Activated naive CD8-positive, alpha-beta T cell treated with anti-CD3 and anti-CD28 coated beads, Interleukin-2, amount 10 ng/mL, durations not matched to agents 7 days and 5 days (primary cell): ENCODE measurements at places on chromosomes 6 and 20.
A peak's percentile ranks its signal among the peaks of the same experiment; 100 is the strongest.

- H3K27ac ChIP-seq: no peak overlapping the region
- H3K27me3 ChIP-seq: no peaks in the 10 kb centered on the region
- no peaks in the 10 kb centered on the region for H3K4me1 ChIP-seq
Measured at GRCh38 chr6:143323729-143324470, 126.6 kb downstream of the ADAT2 start.

DNA sequence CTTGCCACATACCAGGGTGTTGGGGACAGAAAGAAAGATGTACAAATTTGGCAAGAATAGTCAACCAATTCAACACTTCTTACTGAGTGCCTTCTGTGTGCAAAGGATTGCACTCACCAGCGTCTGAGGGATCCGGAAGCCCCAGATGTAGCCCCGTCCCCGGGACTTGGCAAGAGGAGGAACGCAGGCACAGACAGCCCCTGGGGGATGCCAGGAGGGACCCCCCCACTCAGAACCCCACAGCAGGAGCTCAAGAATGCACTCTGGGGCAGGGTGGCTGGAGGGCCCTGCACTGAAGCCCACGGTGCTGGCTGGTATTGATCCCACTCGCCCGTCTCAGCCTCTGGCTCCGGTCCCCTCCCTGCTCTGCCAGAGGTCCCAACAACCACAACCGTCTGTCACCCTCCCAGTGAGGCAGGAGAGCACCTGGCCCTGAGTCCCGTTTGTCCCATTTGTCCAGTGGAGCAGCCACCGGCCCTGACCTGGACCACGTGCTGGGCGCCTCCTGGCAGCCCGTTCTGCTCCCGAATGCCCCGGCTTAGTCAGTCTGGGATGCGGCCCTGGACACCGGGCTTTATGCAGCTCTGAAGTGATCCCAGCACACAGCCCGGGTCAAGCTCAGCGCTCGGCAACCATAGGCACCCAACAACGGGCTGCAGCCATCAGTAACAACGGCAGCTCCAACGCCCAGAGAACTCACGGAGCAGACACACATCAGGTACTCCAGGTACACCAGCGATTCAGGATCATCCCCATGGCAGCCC is 128.7 kb downstream of the DLL1 start:
- no peaks in the 10 kb centered on the region for H3K27me3 ChIP-seq
- H3K4me3 ChIP-seq: peak overlapping the region; percentile 56
- H3K4me1 ChIP-seq: peaks cover 2% of the 10 kb centered on the region
- no peaks in the 10 kb centered on the region for H3K36me3 ChIP-seq
- DNase-seq: no peak
- H3K27ac ChIP-seq: no peak overlapping the region

- H3K4me1 ChIP-seq: peaks cover 4% of the 10 kb centered on the region
- no peak overlapping the region for H3K27ac ChIP-seq
- no peak for DNase-seq
- H3K27me3 ChIP-seq: peaks cover 2% of the 10 kb centered on the region
Measured at GRCh38 chr6:152209211-152209610, 401.7 kb downstream of the ESR1 start.

GRCh38 chr20:57986666-57987065 is 241.8 kb downstream of the ANKRD60 start:
- H3K27me3 ChIP-seq: no peaks in the 10 kb centered on the region
- no peaks in the 10 kb centered on the region for H3K4me1 ChIP-seq
- no peak overlapping the region for H3K4me3 ChIP-seq

DNA sequence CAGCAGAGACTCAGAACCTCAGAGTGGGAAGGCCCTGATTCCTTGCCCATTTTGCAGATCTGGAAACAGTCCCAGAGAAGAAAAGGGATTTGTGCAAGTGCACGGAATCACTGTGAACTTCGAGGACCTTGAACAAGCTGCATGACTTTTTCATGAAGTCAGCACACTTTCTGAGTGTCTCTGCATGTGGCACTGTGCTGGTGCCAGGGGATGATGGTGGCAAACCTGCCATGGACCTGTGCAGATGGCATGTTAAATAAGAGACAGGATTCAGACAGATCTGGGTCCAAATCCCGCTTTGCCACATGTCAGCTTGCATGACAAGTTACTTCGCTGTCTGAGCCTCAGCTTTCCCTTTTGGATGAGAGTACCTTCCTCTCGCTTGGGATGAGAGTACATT is 26.8 kb downstream of the ZNF831 start:
- DNase-seq: no peak
- peaks cover 2% of the 10 kb centered on the region for H3K4me1 ChIP-seq
- no peak overlapping the region for H3K27ac ChIP-seq
- no peak overlapping the region for H3K4me3 ChIP-seq
- no peaks in the 10 kb centered on the region for H3K27me3 ChIP-seq
- H3K36me3 ChIP-seq: peaks cover 3% of the 10 kb centered on the region

DNA sequence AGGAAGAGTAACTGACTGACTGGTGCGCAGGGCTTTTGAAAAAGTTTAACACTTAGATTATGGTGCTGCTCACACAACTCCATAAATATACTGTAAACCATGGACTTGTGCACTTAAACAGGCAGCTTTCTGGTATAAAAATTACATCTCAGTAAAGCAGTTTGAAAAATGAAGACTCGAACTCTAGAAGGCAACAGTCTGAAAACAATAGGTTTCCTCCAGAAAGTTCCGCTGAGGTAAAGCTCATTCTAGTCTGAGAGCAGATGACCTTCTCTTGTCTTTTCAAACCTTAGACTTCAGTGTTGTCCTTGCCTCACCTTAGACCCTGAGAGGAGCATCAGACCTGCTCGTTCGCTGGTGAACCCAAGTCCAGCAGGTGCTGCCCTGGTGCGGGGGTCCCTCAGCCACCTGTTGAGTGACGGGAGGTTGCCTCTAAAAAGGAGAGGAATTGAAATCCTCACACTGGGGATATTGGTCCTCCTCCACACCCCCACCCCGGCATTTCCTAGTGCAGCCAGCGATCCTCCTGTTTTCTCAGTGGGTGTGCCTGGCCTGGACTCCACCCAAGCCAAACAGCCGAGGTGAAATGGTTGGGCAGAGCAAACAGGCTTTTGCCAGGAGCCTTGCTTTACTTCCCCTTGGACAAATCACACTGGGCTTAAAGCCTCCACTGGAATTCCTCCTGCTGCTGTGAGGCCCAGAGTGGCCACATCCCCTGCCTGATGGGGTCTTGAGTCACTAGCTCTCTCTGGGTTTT is 14.7 kb upstream of the PYGB start:
- no peak overlapping the region for H3K27ac ChIP-seq
- H3K4me1 ChIP-seq: peaks cover 6% of the 10 kb centered on the region
- H3K36me3 ChIP-seq: no peaks in the 10 kb centered on the region
- no peak overlapping the region for H3K4me3 ChIP-seq
- peaks cover 5% of the 10 kb centered on the region for H3K27me3 ChIP-seq
- no peak for DNase-seq

DNA sequence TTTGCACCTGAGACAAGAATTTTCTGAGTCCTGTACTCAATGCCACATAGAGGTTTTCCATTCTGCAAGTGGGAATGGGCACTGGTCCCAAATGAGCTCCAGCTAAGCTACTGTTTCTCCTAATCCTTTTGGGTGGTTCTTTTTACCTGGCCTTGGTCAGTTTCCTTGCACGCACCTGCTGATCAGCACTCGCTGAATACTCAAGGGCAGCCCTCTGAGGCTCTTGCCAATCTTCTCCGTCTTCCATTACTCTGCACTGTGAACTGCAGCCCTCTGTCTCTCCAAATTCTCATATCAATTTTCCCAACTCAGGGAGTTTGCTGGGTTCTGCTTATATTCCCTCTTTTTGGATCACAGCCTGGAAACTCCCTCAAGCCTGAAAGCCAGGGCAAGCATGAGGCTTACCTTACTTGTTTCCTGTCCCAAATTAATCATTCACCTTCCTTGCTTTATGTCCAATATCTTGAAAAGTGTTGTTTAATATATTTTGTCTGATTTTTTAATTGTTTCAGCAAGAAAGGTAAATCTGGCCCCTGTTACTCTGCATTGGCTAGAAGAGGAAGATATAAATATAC is 138.0 kb upstream of the TBX18 start:
- no peak overlapping the region for H3K27ac ChIP-seq
- H3K4me3 ChIP-seq: no peak overlapping the region
- DNase-seq: no peak
- no peaks in the 10 kb centered on the region for H3K36me3 ChIP-seq
- no peaks in the 10 kb centered on the region for H3K27me3 ChIP-seq

DNA sequence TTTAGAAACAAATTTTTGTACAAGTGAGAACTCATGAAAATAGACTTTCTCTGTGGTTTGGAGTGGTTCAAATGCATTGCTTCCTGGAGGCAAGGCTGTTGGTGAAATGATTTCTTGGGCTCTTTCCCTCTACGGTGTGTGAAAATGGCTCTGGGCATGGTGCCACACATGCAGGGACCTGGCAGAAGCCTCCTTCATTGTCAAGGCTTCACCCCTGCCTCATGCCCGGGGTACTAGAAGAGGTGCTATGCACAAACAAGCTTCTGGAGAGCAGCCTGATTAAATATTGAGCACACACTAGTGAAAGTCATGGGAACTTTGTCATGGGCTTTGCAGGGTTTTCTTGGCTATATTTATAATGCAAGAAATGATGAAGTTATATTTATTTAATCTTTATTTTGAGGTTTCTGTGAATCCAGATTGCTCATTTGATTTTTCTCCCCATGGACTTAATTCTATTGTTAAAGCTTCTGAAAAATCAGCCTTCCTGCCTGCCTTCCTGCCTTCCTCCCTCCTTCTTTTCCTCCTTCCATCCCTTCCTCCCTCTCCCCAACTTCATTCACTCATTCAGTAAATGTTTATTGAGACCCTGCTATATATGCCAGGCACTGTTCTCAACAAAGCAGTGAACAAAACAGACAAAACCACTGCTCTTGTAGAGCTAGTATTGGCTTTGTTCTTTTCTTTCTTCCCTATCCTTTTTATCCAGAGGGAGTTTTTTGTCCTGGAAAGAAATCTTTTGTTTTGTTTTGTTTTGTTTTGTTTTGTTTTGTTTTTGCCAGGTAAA is 21.0 kb downstream of the C6orf89 start:
- peaks cover 12% of the 10 kb centered on the region for H3K4me1 ChIP-seq
- H3K27ac ChIP-seq: no peak overlapping the region
- no peak overlapping the region for H3K4me3 ChIP-seq
- peaks cover 27% of the 10 kb centered on the region for H3K36me3 ChIP-seq
- DNase-seq: no peak

GRCh38 chr6:124974771-124975377 is 12.6 kb downstream of the RNF217 start:
- no peak overlapping the region for H3K27ac ChIP-seq
- H3K4me1 ChIP-seq: no peaks in the 10 kb centered on the region

DNA sequence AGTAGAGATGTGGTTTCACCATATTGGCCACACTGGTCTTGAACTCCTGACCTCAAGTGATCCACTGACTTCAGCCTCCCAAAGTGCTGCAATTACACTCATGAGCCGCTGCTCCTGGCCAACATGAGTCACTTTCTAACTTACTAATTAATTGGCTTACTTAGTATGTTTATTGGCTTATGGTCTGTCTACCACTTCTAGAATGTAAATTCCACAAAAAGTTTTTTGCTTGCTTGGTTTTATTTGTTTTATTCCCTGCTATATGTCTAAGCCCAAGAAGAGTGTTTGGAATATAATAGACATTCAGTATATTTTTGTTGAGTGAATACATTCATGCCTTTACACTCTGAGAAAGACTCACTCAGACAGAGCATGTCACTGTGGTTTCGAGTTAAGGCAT is 86.0 kb downstream of the SAMD3 start:
- H3K36me3 ChIP-seq: peaks cover 71% of the 10 kb centered on the region
- no peaks in the 10 kb centered on the region for H3K27me3 ChIP-seq
- no peak overlapping the region for H3K27ac ChIP-seq

DNA sequence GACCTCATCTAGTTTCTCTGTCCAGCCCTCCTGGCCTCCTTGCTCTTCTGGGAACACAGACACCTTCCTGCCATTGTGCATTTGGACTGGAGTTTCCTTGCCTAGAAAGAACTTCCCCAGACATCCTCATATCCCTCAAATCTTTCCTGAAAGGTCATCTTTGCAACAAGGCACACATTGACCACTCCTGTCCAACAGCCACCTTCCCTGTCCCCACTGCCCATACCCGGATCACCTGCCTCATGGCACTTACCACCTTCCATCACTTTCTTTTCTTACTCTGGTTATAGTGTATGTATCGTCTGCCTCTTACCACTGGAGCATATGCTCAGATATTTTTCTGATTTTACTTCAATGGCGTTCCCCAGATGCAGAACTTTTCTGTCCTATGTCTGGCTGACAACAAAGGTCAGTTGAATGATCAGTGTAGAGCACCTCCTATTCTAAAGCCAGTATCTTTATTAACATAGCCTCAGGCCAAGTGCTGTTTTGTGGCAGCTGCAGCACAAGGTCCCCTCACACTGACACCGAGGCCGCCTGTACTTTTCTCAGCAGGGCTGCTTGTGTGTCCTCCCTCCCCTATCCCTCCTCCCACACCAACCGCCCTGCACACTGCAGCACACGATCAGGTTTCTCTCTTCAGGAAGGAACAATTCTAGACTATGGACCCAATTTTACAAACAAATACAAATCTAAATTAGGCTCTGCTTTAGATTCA is 4.1 kb downstream of the HLA-C start:
- peaks cover 33% of the 10 kb centered on the region for H3K36me3 ChIP-seq
- DNase-seq: no peak
- H3K27me3 ChIP-seq: no peaks in the 10 kb centered on the region

- H3K27me3 ChIP-seq: no peaks in the 10 kb centered on the region
- H3K4me1 ChIP-seq: peaks cover 1% of the 10 kb centered on the region
- peaks cover 17% of the 10 kb centered on the region for H3K36me3 ChIP-seq
- peak overlapping the region; percentile 59 for H3K27ac ChIP-seq
- DNase-seq: no peak
Measured at GRCh38 chr20:45946149-45946970, 11.9 kb downstream of the PCIF1 start.

DNA sequence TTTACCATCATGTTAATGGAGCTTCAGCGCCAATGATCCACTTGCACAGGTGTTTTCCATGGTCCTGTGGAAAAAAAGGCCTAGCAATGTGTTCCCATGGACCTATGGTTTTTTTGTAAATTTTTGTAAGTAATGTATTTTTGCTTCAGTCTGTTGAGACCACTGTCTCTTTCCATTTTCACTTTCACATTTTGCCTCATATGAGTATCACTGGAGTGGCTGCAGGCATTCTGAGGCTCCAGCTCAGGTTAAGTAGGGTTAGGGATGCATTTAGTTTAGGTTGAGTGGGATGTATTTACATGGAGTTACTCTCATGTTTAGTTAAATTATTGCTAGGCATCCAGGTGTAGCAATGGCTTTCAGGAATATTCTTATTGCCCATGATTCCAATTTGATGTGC is 19.2 kb upstream of the LMBRD1 start:
- peaks cover 46% of the 10 kb centered on the region for H3K4me1 ChIP-seq
- H3K4me3 ChIP-seq: peak overlapping the region; percentile 82
- no peak for DNase-seq
- no peaks in the 10 kb centered on the region for H3K27me3 ChIP-seq

DNA sequence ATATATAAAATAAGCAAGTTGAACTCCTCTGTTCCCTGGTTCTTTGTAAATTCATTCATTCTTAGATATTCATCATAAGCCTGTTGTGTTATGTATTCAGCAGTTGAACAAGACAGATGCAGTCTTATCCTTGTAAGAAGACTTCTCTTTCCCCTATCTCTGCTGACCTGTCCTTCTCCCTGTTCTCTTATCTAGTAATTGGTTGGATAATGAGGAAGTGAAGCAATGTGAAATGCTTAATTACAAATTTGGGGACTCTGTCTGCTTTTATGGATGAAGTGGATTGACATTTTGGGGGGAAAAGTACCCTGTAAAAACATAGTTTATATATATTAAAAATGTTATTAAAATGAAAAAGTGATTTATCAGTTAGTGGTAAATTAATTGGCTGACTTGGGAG is 37.0 kb downstream of the CDKAL1 start:
- DNase-seq: no peak
- H3K36me3 ChIP-seq: peaks cover 20% of the 10 kb centered on the region
- H3K4me3 ChIP-seq: no peak overlapping the region
